Nephron progenitor cell (in vitro differentiated cells): ENCODE measurements at places on chromosomes 5 and 9.

- DNase-seq: no peak
These were observed 86.9 kb downstream of the MACIR start for GRCh38 chr5:103345461-103345860.

- no peak for DNase-seq
These were observed 7.6 kb downstream of the S1PR3 start for GRCh38 chr9:88998911-88999310.

DNA sequence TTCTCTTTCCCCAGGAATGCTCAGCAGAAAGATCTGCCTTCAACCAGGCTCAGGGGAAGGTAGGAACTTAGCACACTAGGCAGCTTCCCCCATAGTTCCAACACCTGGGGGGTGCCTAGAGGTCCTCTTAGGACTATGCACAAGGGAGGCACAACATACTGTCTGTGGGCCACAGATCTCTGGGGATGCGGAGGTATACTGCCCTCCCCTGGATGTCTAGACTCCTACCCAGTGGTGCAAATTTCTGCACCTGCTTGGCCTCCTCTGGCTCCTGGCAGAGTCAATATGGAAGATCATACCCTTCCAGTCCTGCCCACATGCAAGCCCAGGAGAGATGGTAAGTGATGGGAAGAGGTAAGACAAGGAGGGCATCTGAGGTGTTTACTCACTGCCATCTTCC lies 247.5 kb upstream of the DAPK1 start:
- no peak for DNase-seq

DNA sequence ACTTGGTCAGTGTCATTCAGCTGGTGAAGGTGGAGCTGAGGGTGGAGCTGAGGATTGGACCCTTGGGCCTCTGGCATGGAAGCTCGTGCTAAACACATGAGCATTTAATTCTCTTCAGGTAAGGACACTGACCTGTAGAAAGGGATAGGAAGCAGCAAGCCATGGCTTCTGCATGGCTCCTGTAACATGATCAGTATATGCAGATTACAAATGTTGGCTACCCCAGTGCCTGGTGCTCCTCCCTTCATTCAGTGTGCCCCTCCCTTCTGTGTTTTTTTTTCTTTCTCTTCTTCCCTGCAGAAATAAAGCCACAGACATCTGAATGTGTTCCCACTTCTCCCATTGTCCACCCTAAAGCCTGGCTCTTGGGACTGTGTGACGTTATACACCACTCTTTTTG lies 52.9 kb downstream of the ARHGAP26 start:
- no peak for DNase-seq

DNA sequence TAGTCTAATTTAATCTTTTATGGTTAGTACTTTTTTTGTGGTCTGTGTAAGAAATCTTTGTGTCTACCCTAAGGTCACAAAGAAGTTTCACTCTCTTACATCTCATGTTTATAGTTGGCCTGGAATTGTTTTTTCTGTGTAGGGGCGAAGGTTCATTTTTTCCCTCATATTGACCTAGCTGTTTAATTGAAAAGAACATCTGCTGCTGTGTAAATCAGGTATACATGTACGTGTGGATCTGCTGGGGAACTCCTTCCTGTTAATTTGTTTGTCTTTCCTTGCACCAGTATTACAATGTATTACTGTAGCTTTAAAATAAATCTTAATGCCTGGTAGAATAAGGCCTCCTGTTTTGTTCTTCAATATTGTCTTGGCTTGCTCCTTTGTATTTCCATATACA lies 37.8 kb downstream of the EXOSC2 start:
- DNase-seq: no peak

DNA sequence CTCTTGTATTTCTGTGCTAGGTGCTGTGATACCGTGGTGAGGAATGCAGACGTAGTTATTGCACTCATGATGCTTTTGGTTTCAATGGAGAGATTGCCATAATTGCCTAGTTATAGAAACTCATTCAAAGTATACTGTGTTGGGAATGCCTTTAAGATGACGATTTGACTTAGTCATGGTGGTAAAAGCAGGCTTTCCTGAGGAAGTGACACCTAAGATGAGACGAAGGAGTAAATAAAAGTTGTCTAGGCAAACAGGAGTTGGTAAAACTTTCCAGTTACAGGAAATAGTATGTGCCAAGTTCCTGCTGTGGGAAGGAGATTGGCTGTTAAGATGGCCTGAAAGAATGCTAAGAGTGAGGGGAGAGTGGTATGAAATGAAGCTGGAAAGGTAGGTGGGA lies 48.1 kb downstream of the FOCAD start:
- no peak for DNase-seq
